Activated CD4-positive, alpha-beta T cell treated with anti-CD3 and anti-CD28 coated beads for 48 hours (primary cell): ENCODE measurements at places on chromosomes 16 and 17.
A peak's percentile ranks its signal among the peaks of the same experiment; 100 is the strongest.

DNA sequence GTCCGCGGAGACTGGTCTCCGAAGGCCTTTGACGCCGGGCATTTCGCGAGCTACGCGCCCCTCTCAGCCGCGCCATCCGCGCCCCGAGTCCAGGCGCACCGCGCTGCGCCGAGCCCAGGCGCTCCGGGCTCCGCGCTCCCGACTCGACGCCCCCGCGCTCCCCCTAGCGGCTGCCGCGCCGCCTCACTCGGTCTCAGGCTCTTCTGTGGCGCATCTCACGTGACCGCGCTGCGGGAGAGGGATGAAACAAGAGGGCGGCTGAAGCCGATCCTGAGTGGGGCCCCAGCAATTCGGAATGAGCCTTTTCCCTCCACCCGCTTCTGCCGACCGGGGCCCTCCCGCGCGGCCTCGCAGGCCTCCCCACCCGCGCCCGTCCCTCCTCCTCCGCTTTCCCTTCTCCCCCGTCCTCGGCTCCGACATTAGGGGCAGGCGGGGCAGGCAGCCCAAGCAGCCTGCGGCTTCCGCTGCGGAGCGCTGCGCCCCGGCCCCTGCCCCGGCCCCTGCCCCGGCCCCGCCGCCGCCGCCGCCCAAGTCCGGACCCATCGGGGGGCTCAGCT lies 42.5 kb upstream of the AMZ2 start:
- peak; percentile 94 for DNase-seq

- DNase-seq = no peak
Observed at GRCh38 chr16:11066261-11066870, 122.0 kb downstream of the CLEC16A start.

DNA sequence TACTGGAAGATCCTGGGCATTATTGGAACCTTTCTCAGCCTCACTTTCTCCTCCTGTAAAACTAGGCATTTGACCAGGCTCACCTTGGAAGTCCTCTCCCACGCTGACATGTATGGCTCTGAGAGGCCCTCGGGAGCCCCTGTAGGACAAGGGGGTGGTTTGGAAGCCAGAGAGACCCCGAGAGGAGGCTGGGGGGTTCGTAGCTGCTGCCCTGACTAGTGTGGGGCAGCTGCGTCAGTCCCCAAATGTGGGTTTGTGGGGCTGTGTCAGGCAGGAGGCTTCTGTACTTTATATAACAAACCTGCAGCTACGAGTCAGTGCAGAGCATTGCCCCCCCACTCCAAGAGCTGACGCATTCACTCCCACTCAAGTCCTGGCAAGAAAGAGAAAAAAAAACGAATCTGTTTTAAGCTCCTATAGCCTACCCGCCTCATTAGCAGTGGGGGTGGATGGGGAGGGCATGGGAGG lies 1.8 kb downstream of the CX3CL1 start:
- peak; percentile 26 for DNase-seq

DNA sequence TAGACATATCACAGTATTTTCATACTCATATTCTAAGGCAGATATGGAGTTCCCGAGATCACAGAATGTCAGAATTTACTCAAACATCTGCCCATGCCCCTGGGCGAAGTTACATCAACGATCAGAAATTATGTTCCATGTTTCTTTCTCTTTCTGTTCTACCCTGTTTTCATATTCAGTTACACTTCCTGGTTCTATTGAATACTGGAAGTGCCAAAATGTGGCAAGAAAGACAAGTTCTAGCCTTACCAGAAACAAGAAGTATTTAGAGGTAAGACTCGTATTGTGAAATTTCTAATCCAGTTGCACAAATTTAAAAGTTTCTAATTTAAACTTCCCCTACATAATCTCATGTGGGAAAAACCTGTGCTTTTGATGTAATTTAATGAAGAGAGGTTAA lies 36.1 kb downstream of the KCNJ2 start:
- no peak for DNase-seq

DNA sequence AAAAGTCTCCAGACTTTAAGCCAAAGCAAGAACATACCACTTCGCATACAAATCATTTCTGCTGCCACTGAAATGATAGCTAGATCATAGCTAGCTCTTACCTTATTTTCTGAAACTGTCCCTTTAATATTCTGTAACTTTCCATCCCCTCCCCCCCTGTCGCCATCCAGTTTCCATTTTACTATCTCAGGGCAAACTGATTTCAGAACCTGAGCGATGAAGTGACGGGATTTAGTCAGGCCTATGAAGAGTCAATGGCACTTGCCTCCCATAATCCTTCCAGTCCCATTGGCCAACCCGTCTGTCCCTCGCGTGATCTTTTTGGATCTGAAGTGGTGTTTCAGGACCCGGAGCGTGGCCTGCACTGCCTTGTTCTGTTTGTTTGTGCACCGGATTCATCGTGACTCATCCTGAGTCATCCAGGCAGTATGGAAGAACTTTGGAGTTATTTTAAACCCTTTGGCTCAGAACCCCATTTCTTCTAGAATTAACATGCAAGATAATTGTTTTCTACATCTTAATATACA lies 199.8 kb upstream of the CHMP6 start:
- DNase-seq = peak; percentile 76

DNA sequence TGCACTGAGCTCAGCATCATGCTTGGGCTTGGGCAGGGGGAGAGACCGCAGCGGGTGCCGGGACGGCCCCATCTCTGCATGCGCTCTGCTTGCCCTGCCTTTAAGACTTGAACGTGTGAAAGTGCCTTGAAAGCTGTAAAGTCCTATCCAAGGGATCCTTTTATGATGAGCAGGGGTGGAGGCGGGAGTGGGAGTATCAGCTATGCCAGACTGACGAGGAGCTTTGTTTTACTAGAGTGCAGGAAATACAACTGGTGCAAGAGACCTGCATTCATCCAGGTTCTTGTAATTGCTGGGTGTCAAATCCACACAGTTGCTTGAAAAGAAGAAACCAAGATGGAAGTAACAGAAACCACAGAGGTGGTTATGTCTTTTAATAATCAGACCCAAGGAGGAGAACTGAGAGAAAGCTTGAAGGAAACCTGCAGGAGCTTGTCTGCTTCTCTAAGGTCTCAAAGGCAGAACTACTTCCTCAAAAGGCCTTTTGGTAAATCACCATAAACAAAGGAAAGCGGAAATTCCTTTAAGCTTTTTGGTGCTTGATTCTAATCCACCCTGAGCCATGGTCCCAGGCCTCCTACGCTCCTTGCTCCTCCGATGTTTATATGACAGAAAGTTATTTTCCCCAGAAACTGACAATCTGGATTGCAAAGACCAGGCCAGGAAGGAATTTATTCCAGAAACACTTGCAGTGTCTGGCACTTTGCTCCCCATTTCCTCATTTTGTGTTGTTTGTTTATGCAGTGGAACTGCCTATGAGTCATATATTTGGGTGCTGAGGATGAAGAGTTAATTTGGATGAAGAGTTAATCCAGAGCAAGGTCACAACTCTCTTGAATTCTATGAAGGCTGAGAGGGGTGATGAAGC lies 51.3 kb upstream of the FBXO47 start:
- peak; percentile 53 for DNase-seq

- no peak for DNase-seq
Observed at GRCh38 chr17:73358668-73359067, 46.9 kb upstream of the CDC42EP4 start.

GRCh38 chr17:4105232-4105631 lies 37.6 kb downstream of the ZZEF1 start:
- DNase-seq = no peak

DNA sequence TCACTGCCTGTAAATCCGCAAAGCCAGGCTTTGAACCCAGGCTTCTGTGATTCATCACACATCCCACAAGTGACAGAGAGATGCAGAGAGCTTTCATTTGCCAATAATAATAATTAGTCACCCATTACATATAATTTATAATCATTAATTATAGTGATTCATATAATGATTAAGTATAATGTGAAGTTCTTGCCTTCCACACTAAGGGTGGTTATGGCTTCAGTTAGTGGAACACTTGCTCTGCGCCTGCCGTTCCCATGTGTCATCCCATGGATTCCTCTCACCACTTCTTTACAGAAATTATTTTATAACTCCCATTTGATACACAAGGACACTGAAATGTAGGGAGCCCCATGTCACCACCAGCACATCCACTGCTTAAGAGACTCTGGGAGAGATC lies 39.8 kb upstream of the XYLT1 start:
- DNase-seq = no peak

- peak; percentile 4 for DNase-seq
Observed at GRCh38 chr17:60393840-60394723, 2.1 kb upstream of the USP32 start.

DNA sequence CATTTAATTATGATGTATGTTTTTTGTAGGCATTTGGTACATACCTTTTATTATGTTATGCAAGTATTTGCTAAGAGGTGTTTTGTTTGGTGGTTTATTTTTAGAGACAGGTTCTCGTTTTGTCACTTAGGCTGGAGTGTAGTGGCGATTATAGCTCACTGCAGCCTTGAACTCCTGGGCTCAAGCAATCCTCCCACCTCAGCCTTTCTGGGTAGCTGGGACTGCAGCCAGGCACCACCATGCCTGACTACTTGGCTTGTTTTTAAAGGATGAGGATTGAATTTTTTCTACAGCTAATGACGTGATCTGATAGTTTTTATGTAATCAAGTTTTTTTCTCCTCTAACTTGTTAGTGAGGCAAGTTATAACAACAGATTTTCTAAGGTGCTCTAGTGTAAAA lies 199.6 kb downstream of the SPECC1 start:
- no peak for DNase-seq

GRCh38 chr16:73066927-73067670 lies 19.2 kb upstream of the ZFHX3 start:
- no peak for DNase-seq

DNA sequence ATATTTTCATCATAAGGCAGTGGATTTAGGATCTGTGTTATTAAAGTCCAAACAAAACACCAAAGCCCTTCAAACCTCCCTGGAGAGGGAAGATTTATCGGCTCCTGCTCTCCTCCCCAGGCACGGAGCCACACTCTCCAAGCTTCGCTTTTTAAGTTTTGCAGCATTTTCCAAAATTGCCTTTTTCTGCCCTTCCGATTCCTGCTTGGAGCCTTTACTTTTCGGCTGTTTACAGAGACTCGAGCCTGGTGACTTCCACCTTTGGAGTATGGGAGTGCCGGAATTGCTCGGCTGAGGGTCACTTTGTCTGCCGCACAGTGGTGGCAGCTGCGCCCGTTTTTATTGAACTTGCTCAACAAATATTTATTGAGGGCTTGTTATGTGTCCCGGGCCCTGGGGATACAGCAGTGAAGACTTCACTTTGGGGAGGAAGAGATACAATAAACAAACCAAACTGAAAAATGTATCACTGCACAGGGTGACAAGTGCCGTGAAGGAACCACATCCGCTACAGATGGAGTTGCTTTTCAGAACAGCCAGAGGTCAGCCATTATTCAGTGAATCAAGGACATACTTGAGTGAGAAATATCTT lies 185.5 kb downstream of the NTN1 start:
- DNase-seq = no peak

GRCh38 chr16:35302859-35303258 lies 1843.4 kb downstream of the TP53TG3F start:
- no peak for DNase-seq

DNA sequence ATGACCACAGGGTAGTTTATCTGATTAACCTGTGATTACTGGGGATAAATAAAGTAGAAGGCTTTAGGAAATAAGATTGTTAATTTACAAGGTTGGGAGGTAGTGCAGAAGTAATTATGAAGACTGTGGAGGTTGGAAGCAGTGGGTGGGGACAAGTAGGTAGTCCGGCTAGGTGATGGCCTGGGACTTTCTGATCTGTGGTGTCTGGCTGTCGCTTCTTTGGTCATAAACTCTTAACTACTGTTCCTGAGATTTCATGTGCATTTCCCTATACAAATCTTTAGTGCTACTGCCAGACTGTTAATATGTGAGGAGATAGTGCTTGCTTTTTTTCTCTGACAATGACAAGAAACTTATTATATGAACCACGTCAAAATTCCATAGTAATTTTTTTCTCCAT lies 19.5 kb upstream of the HNF1B start:
- no peak for DNase-seq

- DNase-seq = no peak
Observed at GRCh38 chr16:60107871-60108270, 1373.8 kb upstream of the GOT2 start.

DNA sequence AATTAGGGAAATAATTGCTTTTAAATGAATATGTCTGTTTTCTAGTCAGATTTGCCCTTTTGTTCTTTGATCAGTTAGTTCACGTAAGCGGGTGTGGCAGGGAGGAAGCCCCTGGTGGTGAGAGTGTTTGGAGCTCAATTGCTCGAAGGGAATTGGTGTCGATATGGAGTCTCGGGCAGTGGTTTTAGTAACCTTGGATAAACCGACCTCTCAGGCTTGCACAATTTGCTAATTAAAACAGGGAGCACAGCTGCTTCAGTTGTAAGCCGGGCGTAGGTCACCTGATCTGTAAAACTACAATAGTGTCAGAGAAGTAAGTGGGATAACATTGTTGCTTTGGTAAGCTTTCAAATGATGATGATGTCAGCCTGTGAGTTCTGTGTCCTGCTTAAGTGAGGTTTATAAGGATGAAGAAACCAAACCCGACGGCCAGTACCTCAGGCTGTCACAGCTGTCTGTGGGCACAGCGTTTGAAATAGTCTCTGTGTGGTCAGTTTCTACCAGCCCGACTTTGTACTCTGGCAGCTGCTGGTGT lies 2.9 kb downstream of the ZNF750 start:
- no peak for DNase-seq

DNA sequence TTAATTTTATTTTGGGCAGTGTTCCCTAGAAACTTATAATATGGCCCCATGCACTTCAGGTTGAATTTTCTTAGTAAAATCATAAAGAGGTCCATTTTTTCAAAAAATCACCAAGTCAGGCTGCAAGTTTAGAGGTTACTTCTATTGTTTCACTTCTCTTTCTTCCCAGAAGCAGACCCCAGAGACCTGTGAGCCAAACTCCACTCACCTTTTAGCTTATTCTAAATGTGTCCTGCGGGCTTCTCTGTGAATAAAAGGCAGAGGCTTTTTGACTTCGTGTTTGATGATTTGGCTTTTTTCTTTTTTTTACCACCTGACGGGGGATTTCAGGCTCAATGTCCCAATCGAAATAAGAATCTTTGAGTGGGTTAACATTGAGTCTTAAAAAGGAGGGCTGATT lies 7.4 kb downstream of the PRKCB start:
- DNase-seq = no peak

- DNase-seq = no peak
Observed at GRCh38 chr17:75020331-75021110, 8.1 kb downstream of the MRPL58 start.

DNA sequence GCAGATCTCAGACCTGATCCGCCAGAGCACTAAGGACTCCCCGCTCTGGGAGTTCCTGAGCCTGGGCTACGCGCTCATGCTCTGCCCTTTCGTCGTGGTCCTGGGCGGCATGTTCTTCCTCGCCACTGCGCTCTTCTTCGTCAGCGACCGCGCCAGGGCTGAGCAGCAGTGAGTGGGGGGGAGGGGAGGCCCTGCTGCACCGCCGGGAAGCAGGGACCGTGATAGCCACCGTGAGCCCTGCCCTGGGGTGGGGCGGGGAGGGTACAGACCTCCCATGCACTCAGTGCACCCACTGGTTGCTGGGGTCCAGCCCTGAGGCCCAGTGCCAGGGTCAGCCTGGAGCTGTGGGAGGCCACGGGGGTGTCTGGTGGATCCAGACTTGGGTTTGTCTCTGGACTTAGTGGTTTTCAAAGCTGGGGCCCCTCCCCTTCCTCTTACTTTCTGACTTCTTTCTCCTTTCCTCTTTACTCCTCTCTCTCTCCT lies 18.9 kb downstream of the MYBBP1A start:
- DNase-seq = no peak
